ENCODE measurements at places on chromosomes 4 and X.

DNA sequence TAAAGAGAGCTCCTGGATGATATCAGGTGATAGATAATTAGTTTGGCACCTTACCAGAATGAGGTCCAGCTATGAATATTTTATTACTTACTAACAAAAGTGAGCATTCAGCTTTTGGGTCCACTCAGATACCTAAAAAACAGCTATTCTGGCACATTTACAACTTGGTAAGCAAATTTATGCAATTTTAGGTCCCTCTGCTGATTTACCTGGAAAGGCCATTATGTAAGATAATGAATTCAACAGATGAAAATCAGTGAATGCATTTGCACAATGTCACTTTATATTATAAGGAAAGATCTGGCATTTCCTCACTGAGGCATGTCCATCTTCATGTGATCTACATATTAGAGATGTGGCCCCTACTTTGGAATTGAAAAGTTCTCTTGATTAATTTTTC lies 517.0 kb downstream of the SPRY1 start:
- DNase-seq: no peak

DNA sequence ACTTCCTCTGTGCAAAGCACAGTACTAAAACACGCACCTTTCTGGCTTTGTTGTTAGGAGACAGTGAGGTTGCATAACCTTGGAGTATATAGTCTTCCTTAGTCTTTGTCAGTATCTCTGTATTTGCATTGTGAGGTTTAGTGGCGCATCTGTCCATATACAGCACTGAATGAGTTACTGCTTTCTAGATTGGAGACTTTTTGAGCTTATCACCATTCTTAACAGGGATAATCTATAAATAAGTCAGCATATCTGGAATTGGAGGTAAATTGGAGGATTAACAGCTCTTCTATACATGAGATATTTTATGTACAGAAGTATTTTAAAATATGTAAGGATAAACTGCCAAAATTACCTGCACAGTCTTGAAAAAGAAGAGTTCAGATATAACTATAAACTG lies 4.3 kb downstream of the FHDC1 start:
- no peak for DNase-seq

DNA sequence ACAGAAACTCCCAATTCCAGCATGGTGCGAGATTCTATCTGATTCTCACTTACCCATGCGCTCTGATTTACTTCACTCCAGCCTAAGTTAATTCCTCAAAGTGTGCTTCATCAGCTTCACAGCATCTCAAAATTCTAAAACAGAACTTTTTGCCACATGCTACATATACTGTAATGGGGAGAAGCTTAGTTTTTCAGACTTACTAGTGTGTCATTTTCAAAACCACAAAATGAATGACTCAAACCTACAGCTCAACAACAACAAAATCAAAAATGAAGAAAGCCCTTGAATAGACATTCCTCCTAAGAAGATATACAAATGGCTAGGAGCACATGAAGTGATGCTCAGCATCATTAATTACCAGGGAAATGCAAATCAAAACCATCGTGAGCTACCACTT lies 14.9 kb downstream of the IRF2 start:
- no peak for DNase-seq

GRCh38 chrX:9117851-9118250 lies 83.9 kb upstream of the FAM9B start:
- DNase-seq: no peak

DNA sequence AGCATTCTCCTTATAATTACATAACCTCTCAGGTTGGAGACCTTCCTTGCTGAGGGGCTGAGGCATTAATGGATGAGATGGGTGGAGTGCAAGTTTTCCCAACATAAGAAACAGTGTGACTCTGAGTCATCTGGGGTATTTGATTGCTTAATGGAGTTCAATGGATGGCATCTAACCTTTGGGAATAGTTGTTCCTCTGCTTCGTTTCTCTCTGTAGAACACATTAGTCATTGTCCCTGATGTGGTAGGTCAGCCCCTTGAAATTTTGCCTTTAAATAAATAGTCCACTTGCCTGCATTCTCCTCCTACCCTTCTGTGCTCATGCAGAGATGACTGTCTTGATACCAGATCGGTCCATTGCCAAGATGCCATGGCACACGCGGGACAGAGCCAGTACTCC lies 38.6 kb downstream of the SLITRK2 start:
- DNase-seq: no peak

GRCh38 chr4:183261953-183262775 lies 57.9 kb downstream of the CLDN22 start:
- peak; percentile 67 for DNase-seq

DNA sequence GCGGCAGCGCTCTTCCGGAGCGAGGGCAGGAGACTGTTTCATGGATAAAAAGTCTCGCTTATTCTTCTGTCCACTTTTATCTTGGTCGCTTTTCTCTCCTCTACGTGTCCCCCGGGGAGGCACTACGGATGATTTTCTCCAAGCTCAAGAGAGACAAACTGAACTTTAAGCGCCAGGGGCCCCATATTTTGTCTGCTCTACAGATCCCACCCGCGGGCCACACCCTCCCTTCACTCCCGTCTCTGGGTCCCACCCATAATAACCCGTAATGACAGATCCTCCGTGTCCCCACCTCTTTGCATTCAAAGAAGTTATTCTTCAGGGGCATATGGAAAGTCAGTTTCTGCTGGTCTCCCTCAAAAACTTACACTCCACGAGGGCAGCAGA lies at the start of gene CORIN:
Gene CORIN, minus strand, starts transcription at position 160 of the 387 bp plus-strand sequence. Its CDS starts 118 bp downstream, at position 42.
- DNase-seq: no peak

DNA sequence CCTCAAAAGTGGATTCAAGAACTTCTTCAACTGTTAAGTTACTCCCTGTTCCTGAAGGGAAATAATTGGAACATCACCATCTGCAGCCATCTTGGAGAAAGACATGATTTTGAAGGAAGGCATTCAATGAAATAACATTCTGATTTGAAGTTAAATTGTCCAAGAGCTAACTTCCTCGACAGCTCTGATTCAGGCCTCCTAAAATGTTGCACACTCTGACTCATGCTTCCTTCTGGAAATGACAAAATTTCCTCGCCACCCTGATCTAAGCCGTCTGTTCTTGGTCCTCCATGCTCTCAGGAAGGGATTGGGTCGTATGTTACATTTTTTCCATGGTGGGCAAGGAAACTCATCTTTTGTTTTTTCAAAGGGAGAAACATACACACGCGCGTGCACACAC lies 496.9 kb upstream of the DIPK2B start:
- DNase-seq: no peak

Measured in T-helper 9 cell (primary cell).